Activated CD4-positive, alpha-beta T cell treated with anti-CD3 and anti-CD28 coated beads, Interleukin-2, amount 10 ng/mL, durations not matched to agents 24 days and 14 days (primary cell): ENCODE measurements at places on chromosomes 5 and 9.

DNA sequence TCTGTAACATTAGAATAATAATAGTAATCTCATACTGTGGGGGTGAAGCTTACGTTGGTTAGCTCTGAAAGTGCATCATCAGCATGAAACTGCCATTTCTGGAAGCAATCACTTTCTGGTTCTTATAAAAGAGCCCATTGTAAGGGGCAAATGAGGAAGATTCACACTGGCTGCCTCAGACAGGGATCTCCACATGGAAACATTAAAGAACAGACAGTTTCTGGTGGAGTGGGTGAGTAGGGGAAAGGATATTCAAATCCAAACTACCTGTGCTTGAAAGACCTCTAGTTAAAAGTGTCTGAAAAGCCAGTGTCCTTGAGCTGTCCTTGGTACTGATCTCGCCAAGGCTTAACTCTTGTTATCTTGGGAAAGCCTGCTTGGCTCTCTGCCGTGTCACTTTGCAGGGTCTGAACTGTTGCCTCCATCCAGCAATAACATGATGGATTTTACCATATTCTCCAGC, 19.1 kb upstream of the SLC31A2 start:
- peak; percentile 66 for DNase-seq

- DNase-seq = no peak
Measured at GRCh38 chr5:6598351-6598900, 34.4 kb downstream of the NSUN2 start.

DNA sequence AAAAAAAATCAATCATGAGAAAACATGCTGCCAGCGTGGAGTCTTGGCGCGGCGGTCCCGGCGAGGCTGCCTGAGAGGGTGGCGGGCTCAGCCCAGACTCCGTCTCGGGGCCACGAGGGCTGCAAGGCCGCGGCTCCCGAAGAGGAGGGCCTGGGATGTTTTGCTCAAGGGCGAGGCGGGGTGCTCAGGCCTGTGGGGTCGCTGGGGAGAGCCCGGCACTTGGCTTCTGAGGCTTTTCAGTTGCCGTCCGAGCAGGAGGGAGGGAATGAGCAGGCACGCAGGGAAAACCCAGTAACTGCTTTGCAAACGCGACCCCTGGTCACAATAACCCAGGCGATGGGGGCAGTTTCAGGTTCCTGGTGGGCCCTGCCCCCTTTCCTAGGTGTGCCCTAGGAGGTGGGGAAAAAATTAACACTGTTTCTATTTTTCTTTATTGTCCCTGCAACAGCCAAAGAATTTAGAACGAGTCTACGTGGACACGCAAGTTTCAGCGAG, 3.2 kb upstream of the IRX2 start:
- no peak for DNase-seq

DNA sequence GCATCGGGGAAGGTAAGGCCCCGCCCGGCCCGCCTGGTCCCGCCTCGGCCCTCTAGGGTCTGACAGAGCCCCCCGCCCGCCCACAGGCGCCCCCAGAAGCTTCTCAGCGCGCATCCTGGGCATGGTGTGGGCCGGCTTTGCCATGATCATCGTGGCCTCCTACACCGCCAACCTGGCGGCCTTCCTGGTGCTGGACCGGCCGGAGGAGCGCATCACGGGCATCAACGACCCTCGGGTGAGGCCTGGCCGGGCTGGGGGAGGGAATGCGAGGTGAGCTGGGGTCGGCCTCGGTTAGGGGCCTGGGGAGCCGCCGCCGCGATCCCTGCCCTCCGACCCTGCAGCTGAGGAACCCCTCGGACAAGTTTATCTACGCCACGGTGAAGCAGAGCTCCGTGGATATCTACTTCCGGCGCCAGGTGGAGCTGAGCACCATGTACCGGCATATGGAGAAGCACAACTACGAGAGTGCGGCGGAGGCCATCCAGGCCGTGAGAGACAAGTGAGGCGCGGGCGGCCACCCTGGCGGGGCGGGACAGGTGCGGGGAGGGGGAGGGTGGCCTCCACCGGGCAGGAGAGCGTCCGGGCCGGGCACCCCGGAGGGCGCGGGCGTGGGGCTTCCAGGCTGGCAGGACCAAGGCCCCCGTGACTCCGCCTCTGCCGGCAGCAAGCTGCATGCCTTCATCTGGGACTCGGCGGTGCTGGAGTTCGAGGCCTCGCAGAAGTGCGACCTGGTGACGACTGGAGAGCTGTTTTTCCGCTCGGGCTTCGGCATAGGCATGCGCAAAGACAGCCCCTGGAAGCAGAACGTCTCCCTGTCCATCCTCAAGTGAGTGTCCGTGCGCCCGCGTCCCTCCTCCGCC, 7.1 kb downstream of the LRRC26 start:
- no peak for DNase-seq

DNA sequence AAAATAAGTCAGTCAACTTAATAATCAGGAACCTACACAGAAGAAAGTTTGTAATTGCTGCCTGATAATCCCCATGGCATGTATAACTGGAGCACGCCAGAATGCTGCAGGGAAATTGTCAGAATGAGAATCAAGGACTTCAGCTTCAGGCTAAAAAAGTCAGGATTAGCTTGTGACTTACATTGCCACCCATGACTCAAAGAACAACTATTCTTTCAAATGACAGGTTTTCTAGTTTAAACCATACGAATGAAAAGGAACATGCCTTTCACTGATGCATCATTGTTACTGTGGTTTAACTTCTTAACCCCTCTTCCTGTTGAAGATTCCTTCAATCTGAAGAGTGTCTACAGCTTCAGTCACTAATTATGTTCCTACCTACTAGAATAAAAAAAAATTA, 112.4 kb downstream of the ISL1 start:
- no peak for DNase-seq

DNA sequence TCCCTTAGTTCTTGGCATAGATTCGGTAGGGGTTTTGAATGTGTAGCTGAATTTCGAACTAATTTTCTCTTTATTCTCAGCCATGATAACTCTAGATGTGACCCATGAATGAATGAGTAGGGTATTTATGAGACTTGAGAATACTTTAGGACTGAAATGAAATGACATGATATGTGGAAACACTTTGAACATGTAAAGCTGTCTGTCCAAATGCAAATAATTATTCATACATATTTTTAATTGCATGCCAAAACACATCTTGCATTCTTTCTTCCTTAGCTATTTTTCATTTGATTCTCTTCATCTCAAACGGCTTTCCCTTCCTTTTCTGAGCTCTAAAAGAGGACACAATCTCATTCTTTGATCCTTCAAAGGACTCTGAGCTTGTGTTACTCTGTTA, 3.4 kb downstream of the NNT start:
- DNase-seq = no peak

DNA sequence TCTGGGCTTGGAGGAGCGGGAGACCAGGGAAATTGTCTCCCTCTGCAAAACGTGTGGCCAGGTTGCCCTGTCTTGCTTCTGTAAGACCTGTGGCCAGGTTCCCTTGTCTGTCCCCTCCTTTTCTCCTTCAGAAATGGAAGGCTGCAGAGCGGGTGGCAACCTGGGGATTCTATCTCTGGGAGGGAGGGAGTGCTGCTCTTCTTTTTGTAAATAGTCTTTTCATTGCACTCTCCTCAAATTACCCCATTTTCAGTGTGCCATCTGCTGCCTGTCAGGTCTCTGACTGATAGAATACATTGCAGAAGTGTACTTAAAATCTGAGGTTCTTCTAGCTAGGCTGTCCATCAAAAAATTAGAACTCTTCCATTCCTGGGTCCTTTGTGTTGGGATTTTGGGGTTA, 126.0 kb downstream of the GABRB2 start:
- no peak for DNase-seq

DNA sequence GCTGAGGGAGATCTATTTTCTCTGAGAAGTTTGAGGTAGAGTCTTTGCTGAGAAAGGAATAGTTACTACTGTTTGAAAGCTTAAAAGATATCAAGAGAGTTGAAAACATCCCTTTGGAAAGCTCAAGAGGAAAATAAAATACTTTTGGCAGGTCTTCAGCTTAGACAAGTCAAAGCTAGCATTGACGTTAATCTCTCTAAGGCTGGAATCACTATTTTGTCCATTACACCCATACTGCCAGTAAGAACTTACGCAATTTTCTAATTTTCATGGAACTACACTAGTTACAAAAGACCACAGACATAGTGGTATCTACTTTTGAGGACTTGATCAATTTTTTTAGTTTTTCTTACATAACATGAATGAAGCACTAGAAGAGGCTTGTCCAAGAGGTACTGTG, 494.9 kb downstream of the PSAT1 start:
- DNase-seq = no peak

GRCh38 chr9:105286098-105286497, 41.6 kb downstream of the SLC44A1 start:
- DNase-seq = no peak

GRCh38 chr9:109767404-109767803, 12.6 kb upstream of the PALM2AKAP2 start:
- no peak for DNase-seq

GRCh38 chr5:165333623-165334022, 1828.2 kb downstream of the MAT2B start:
- no peak for DNase-seq

DNA sequence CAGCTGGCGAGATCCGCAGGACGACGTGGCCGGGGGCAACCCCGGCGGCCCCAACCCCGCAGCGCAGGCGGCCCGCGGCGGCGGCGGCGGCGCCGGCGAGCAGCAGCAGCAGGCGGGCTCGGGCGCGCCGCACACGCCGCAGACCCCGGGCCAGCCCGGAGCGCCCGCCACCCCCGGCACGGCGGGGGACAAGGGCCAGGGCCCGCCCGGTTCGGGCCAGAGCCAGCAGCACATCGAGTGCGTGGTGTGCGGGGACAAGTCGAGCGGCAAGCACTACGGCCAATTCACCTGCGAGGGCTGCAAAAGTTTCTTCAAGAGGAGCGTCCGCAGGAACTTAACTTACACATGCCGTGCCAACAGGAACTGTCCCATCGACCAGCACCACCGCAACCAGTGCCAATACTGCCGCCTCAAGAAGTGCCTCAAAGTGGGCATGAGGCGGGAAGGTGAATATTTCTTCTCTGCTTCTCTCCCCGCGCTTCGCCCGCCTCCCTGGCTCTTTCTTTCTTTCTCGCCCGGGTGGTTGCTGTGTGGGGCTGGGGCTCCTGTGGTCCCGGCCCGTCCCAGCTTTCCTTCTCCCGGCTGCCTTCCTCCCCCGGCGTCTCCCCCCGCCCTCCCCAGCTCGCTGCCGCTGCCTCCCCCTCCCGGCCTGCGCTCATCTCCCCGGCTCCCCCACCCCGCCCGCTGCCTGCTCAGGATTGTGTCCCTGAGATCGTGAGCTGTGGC, 2.2 kb downstream of the NR2F1 start:
- no peak for DNase-seq

DNA sequence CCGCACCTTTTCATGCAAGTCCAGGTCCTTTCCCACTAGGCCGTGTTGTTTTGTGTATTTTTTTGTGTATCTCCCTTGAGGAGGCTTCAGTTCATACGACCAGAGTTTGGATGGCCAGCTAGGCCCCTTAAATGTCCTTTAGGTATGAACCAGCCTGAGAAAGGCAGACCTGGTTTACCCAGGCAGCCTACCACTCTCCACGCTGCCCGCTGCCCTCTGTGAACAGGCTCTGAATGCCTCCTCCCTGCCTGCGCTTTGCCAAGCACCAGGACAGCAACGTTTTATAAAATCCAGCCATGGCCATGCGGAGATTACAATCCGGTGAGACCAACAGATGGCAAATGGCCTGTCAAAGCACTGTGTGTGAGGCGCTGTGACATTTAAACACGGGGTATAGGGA, 626 bp upstream of the CLTB start:
- DNase-seq = no peak

DNA sequence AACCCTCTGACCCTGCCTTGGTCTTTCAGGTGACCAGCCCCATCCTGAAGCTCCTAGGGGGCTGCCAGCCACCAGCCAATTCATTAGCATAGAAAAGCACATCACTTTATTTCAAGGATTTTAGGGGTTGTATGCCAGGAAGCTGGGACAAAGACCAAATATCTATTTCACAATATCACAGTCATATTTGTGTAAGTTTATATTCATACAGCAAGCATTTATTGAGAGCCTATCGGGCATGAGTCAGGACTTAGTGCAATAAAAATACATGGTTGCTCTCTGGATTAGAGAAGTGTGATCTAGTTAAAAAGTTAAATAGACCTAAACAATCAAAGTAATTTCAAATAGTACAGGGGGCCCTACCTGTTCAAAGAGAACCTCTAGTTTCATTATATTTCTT, 113.8 kb downstream of the ERCC6L2 start:
- no peak for DNase-seq

GRCh38 chr5:90379652-90380051, 29.9 kb downstream of the CETN3 start:
- DNase-seq = no peak

GRCh38 chr5:179880848-179881590, 22.4 kb upstream of the MRNIP start:
- no peak for DNase-seq

- peak; percentile 80 for DNase-seq
Measured at GRCh38 chr5:332843-333242, 11.3 kb downstream of the AHRR start.

- DNase-seq = no peak
Measured at GRCh38 chr5:180136630-180137381, 65.2 kb upstream of the RNF130 start.

DNA sequence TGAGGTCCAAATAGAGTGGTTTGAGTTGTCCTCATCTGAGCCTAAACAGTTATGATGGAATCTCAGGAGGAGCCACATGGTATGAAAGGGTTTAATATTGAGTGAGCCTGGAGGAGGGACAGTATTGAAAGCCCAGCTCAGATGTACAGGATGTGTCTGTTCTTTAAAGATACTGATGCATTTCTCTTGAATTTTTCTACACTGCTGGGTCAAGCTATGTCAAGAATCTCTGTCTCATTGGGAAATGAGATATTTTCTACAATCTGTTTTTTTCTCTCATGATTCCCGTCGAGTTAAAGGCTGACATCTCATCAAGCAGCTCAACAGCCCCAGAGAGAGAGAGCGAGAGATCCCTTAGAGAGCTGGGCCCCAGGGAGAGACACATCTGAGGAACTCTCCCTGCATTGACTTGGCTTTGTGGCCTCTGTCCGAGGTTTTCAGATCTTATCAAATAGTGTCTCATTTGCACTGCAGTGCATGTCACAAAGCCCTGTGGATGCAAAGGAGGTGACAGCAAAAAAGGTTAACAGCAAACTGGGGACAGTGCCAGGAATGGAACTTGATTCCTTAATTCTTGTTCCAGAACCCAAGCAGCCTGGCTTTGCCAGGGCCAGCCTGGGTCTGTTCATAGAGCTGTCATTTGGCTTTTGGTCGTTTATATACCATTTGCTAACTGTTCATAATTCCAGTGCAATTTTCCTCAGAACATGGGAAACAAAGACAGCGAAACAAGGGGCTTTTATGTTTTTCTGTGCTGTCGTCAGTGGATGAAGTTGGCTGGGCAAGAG, 19.0 kb upstream of the ACTBL2 start:
- no peak for DNase-seq
